ENCODE measurements at places on chromosomes 3 and 15.

DNA sequence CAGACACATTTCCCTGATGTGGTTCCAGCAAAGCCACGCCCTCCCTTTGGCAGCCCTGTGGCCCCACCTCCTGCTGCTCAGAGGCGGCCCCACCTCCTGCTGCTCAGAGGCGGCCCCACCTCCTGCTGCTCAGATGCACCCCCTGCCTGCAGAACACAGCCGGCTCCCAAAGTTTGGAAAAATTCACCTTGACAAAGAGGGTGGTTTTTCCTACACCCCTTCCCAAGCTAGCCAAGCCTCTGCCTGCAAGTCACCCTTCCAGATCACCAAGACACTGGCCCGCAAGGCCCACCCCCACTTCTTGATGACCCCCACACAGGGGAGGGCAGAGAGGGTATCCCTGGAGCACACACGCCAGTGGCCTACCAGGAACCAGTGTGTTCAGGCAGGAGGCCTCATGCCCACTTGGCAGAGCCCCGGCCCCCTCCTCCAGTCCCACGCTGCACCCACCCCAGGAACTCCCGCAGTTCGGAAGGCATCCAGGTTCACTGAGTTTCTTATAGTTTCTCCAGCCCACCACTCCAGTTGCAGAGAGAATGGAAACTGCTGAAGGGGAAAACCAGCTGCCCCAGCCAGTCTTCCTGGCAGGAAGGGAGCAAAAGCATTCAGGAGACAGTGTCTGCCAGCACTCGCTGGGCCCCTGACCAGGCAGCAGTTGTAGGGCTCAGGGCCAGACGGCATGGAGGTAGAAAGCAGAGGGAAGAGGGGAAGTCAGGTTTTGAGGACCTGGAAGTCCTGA, 2.3 kb upstream of the HAPLN3 start:
- peak; percentile 89 for DNase-seq

GRCh38 chr3:61666615-61667330, 105.4 kb downstream of the PTPRG start:
- DNase-seq = no peak

DNA sequence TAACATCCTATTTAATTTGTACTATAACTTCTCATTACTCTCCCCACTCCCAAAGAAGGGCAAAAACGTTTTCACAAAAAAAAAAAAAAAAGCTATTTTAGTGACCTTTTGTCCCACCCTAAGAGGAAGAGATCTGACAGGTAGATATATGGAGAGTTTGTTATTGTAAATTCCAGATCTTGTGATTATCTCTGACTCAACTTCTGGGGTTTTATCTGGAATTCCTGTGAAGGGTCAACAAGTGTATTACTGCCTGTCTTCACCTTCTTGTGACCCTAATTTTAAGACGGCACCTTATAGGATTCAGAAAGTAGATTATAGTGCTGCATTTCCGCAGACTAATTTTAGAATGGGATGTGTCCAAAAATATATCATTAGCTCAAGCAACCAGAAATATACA, 205.9 kb upstream of the CDIN1 start:
- no peak for DNase-seq

GRCh38 chr3:131880948-131881347, 153.9 kb downstream of the CPNE4 start:
- DNase-seq = no peak

- DNase-seq = no peak
Measured at GRCh38 chr3:13556917-13557316, 8.0 kb downstream of the FBLN2 start.

DNA sequence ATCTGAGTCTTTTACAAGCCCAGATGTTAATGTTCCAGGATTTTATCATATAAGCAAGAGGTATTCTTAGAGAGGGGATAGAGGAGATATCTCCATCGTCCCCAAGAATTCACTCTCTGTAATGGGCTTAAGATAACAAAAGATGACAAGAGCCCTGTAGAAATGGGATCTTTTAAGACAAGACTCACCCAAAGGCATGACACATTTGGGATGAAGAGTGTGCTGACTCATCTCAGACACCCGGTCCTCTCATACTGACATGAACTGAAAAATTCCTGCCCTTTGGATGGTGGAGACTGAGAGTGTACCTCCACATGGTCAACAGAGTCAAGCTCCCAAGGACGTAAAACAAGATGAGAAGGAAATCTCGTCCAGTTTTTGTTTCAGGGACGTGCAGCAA, 11.0 kb downstream of the LEKR1 start:
- no peak for DNase-seq

DNA sequence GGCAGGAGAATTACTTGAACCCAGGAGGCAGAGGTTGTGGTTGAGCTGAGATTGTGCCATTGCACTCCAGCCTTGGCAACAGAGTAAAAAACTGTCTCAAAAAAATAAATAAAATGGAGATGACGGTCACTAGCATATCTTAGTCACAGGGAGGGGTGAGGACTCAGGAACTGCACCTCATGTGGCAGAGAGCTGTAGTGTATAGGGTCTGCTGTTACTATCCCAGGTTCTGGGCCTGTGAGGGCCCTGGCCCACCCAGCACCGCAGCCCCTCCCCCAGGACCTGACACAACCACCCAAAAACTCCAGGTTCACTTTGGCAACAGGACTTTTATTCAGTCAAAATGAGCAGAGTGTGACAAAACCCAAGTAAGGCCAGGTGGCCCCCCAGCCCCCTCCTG, 22.3 kb downstream of the RNU5B-1 start:
- no peak for DNase-seq

DNA sequence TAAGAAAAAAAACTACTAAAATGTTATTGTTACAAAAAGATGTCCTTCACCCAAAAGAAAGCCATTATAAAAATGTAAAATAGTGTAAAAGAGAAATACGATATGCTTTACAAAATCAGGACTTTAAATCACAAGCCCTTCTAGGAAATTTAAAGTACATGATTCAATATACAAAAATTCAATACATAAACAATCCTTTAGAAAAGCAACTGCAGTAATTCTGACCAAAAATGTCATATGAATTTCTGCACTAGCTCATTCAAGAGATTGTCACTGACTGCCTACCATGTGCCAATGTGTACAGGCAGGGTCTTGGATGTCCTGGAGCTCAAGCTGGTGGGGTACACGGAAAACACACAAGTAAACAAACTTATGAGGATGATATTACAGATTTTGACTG, 2.5 kb downstream of the MORC1 start:
- DNase-seq = no peak

- DNase-seq = no peak
Measured at GRCh38 chr3:37949866-37950265, 40.7 kb upstream of the VILL start.

- DNase-seq = peak; percentile 37
Measured at GRCh38 chr3:58645726-58646125, 20.8 kb downstream of the FAM3D start.

GRCh38 chr3:4895838-4896237, 83.4 kb upstream of the BHLHE40 start:
- no peak for DNase-seq

GRCh38 chr3:38004415-38005075, 14.0 kb downstream of the VILL start:
- DNase-seq = peak; percentile 43

DNA sequence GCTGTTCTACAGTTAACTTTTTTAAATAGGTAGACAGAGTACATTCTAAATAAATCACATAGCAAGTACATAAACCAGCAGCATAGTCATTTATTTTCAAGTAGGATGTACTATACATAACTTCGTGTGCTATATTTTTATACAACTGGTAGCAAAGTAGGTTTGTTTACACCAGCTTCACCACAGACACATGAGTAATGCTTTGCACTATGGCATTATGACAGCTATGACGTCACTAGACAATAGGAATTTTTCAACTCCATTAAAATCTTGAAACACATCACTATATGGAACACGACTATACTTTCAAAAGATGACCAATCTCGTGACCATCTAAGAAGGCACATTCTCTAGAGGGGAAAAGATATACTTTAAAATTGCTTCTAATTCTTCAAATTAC, 3.5 kb downstream of the TEX55 start:
- DNase-seq = no peak

GRCh38 chr3:141261472-141262307, 30.1 kb downstream of the PXYLP1 start:
- no peak for DNase-seq

DNA sequence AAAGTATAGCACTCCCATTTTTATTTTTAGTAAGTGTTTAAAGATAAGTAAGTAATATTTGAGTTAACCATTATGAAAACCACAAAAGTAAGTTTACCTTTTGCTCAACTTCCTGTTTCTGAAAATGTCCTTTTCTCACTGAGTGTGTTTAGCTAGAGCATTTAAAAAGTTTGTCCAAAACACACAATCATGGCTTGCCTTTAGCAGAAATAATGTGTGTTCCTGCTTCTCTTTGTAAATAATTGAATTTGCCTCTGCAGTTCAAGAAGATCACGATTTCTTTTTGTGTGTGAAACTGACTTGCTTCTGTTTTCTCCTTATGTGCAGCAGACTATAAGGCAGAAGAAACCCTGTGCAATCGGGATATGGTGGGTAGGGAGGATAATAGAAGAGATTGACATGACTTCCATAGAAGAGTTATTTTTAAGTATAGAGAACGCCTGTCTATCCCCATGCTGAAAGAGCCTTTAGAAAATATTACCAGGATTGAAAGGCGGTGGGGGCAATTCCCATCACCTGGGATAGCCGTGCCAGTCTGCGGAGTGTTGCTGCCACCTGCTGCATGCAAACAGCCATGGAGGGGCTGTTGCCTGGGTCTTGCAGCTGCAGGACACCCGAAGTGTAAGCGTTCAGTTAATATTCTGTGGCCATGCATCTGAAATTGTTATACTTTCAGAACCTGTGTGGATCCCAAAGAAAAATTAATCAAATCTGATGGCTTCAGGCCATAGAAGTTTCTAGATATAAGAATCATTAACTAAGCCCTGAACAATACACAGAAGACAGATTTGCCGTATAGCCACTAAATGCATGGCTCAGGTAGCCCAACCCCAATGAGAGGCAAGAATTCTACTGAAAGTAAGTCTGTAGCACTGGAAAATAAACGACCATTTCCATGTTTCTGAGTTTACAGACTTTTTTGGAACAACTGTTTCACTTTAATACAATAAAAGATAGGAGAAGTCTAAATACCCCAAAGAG, 2.4 kb upstream of the CD96 start:
- no peak for DNase-seq

DNA sequence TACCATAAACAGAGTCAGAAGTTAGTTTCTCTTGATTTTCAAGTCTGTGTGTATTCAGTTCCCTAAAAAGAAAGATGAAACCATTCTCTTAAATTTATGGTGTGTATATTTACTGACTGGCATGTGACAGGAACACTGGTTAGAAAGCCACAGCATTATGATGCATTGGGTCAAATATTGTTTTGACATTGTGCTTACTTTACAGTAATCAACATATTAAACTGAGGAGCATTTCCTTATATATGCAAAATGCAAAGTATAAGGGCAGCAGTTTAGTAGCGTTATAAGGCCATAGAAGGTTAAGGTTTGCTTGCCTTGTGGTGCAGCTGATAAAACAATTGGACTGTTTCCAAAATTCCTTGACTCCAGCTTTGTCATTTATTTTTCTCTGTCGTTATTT, 72.9 kb downstream of the EPHA3 start:
- no peak for DNase-seq

- no peak for DNase-seq
Measured at GRCh38 chr3:144275005-144275404, 303.4 kb downstream of the DIPK2A start.

- no peak for DNase-seq
Measured at GRCh38 chr15:68114840-68115239, 60.7 kb downstream of the PIAS1 start.

DNA sequence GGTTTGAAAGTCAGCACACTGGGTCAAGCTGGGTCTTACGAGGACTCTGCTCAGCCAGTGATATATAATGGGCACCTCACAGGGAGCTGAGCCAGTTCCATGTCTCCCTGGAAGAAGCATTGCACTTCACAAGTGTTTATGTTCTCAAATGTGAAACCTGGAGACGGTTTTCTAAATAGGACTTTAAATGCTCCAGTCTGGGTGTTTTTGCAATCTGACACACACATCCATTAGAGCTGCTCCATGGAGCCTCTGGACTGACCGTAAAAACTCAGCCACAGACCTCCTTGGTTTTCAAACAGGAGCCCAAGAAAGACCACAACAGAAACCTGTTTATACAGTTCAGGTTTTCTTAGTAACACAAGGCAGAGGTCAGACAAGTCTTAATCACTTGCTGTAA, 201.3 kb upstream of the LRIG1 start:
- DNase-seq = no peak

- no peak for DNase-seq
Measured at GRCh38 chr15:93399121-93399520, 310.1 kb upstream of the RGMA start.

GRCh38 chr15:60924916-60925397, 304.1 kb downstream of the RORA start:
- DNase-seq = no peak

- no peak for DNase-seq
Measured at GRCh38 chr15:92629975-92630626, 25.5 kb downstream of the FAM174B start.

GRCh38 chr3:128344052-128344735, 122.5 kb downstream of the DNAJB8 start:
- DNase-seq = no peak

GRCh38 chr15:38080651-38081275, 146.3 kb downstream of the TMCO5A start:
- DNase-seq = no peak

GRCh38 chr3:51987568-51987967, 4.2 kb downstream of the ACY1 start:
- no peak for DNase-seq

GRCh38 chr3:168260859-168261258, 165.1 kb upstream of the GOLIM4 start:
- DNase-seq = no peak

DNA sequence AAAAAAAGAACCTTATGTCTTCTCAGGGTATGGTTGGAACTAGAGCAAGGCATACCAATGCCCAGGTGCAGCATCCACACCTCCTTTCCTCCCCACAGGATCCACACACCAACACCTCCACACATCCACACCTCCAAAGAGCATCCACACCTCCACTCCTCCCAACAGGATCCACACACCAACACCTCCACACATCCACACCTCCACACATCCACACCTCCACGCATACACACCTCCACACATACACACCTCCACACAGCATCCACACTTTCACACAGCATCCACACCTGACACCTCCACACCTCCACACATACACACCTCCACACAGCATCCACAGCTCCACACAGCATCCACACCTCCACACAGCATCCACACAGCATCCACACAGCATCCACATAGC, 5.3 kb downstream of the MESP1 start:
- DNase-seq = no peak

DNA sequence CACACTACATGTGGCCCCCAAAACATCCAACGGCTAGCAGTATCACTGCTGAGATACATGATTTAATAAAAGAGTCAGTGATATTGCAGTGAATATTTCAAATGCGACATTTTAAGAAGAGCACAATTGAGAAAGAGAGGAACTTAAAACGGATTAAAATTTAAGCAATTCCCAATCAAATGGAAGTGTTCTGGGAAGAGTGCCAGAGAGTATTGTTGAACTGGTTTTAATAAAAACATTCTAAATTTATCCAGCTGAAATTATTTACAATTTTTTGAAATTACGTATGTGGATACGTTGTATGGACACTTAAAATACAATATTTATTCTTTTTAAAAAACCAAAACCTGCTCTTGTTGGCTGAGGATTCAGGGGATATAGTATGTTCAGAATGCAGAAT, 117.7 kb downstream of the C3orf38 start:
- no peak for DNase-seq
